ENCODE measurements at places on chromosomes 12 and 14.
A peak's percentile ranks its signal among the peaks of the same experiment; 100 is the strongest.

GRCh38 chr14:92475451-92476187 lies 38.0 kb upstream of the RIN3 start:
- peak; percentile 37 for DNase-seq

- DNase-seq: peak; percentile 91
These were observed 19.5 kb downstream of the ANO6 start for GRCh38 chr12:45235087-45236025.

GRCh38 chr12:31589598-31589903 lies 1.4 kb downstream of the DENND5B start:
- DNase-seq: no peak

- no peak for DNase-seq
These were observed 628 bp downstream of the MEG3 start for GRCh38 chr14:100826391-100827100.

- no peak for DNase-seq
These were observed 21.0 kb upstream of the MAP1LC3B2 start for GRCh38 chr12:116538076-116538591.

GRCh38 chr12:114371250-114371649 lies 34.7 kb downstream of the TBX5 start:
- DNase-seq: no peak

- DNase-seq: no peak
These were observed 221.0 kb downstream of the ASCL1 start for GRCh38 chr12:103178366-103179080.

DNA sequence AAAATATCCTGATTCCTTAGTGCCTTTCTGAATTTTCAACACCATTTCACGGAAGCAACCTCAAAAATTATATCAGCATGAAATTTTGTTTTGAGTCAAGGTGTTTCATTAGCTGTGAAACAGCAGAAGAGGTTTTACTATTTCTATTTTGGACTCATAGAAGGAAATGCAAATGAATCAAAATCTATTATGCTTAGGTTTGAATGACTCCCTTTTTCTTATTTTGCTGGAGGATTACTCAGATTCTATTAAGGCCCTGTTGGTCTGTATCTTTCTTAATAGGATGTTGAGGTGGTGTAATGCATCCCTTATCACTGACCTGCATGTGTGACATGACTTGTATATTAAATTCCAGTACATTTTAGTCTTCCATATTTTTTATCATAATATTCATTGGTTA lies 165.8 kb downstream of the TMTC2 start:
- no peak for DNase-seq

- DNase-seq: no peak
These were observed 22.5 kb downstream of the E2F7 start for GRCh38 chr12:77042833-77043232.

- DNase-seq: peak; percentile 52
These were observed 1.2 kb upstream of the WSB2 start for GRCh38 chr12:118061873-118062843.

DNA sequence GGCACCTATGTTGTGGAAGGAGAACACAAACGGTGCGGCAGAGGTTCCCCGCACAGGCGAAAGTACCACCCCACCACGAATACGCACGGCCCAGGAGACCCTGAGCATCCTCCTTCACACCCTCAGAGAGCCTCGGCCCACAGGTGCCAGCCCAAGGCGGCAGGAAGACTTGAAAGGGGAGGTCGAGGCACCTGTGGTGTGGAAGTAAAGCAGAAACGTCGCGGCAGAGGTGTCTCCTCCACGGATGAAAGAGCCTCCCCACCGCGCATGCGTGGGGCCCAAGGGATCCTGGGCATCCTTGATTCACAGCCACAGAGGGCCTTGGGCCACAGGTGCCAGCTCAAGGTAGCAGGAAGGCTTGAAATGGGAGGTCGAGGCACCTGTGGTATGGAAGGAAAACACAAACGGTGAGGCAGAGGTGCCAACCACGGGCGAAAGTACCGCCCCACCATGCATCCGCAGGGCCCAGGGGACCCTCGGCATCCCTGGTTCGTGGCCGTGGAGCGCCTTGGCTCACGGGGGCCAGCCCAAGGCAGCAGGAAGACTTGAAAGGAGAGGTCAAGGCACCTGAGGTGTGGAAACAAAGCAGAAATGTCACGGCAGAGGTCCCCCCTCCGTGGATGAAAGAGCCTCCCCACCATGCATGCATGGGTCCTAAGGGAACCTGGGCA lies 380.1 kb downstream of the ALG10 start:
- no peak for DNase-seq

DNA sequence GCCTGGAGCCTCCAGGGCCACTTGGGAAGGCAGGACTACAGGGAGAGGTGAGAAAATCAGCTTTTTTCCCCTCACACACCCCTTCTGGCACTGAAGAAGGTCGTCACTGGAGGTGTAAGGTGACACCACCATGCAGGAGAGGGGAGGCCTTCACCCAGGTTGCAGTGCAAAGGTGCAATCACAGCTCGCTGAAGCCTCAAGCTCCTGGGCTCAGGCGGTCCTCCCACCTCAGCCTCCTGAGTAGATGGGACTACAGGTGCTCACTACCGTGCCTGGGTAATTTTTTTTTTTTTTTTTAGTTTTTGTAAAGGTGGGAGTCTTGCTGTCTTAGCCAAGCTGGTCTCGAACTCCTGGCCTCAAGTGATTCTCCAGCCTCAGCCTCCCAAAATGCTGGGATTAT lies 93.6 kb downstream of the TNFAIP2 start:
- DNase-seq: no peak
